ENCODE measurements at places on chromosomes 16 and 17.

- DNase-seq = peak; percentile 87
Observed at GRCh38 chr17:8954339-8954738, 11.2 kb downstream of the PIK3R5 start.

GRCh38 chr17:32279891-32280716 lies 14.5 kb downstream of the RHBDL3 start:
- DNase-seq = no peak

GRCh38 chr16:27761816-27762215 lies 211.9 kb downstream of the KATNIP start:
- no peak for DNase-seq

DNA sequence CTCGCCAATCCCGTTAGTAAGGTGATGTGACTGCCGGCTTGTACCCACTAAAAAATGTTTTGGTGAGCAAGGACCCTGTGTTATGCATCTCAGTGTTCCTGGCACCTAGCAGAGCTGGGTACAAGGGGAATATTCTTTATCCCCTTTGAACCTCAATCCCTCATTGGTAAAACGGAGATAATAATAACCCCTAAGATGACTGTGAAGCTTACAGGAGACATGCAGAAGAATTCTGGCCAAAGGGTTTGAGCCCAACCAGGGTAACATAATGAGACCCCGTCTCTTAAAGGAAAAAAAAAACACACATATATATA lies 896 bp downstream of the GGA2 start:
- DNase-seq = no peak

DNA sequence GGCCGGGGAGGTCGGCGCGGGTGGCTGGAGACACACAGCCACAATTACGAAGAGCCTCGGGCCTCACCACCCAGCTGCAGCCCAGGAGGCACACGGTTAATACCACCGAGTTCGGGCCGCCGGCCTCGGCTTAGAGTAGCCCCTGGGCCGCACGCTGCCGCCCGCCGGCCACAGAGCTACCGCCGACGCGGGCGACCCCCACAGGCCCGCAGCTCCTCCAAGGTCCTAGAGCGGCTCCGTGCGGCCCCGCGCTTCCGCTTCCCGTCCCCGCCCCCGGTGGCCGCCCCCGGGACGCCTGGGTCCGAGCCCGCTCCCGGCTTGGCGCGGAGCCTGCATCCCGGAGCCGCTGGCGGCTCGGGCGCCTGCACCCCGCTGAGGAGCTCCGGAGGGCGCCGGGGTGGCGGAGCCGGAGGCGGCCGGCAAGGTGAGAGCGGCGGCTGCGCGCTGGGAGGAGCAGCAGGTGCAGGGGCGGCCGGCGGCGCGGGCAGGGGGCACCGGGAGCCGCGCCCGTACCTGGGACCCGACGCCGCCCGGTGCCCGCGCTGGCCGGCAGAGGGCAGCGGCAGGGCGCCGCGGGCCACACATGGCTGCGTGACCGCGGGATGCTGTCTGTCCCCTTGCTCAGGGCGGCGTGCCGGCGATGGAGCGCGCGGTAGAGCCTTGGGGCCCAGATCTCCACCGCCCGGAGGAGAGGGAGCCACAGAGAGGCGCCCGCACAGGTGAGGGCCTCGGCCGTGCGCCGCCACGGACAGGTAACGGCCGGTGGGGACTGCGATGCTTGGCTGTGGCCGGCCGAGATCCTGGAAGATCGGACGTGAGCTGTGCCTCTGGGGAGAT lies at the start of gene ZNF48:
TSS of gene ZNF48 (plus strand) at position 266 of the 837 bp plus-strand sequence. CDS start at position 641, 375 bp downstream.
- peak; percentile 62 for DNase-seq

GRCh38 chr16:86598607-86599565 lies 20.5 kb downstream of the FOXL1 start:
- DNase-seq = no peak

DNA sequence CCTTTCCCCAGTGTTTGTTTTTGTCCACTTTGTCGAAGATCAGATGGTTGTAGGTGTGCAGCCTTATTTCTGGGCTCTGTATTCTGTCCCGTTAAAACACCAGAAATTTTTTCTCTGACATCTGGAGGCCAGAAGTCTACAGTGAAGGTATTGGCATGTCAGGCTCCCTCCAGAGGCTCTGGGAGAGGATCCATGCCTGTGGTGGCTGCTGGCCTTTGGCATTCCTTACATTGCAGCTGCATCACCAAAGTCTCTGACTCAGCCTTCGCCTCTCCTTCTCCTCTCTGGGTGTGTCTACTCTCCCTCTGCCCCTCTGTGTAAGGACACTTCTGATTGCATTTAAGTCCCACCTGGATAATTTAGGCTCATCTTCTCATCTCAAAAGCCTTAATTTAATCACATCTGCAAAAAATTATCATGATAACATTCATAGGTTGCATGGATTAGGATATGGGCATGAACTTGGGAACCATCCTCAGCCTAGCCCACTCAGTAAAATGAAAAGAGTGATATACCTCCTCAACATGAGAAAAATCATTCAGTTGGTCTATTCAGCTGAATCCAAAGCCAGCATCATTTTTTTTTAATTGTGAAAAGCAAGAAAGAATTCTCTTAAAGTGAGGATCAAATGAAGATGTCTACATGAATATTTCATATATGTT lies 78.0 kb downstream of the MAP2K6 start:
- DNase-seq = no peak

- no peak for DNase-seq
Observed at GRCh38 chr16:8957063-8957397, 6.7 kb downstream of the USP7 start.

DNA sequence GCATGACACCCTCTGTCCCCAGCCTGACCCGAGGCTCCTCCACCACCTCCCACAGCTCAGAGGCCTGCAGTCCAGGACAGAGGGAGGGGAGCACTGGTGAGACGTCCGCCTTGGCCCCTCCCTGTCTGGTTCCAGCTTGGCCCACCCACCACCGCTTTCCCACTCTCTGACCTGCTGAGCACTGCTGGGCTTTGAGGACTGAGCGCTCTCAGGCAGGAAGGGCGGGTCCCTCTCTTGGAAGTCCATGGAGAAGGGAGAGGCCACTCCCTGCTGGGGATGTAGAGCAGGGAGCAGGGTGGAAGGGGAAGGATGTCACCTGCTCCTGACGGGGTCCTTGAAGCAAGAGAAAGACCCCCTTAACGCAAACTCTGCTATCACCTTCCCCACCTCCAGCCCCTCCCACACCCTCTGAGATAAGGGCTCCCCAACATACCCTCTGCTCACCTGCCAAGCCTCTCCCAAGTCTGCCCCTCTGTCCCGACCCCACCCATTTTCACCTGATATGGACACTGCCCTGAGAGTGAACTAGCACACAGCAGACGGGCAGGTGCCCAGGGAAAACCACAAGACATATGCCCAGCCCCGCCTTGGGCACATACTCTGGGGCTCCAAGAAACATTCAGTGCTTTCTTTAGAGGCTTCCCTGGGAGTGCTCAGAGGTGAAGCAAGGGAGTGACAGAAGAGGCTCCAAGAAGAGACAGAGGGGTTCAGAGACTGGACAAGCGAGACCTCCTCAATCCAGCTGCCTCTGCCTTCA lies 1.4 kb downstream of the OSBPL7 start:
- DNase-seq = no peak

DNA sequence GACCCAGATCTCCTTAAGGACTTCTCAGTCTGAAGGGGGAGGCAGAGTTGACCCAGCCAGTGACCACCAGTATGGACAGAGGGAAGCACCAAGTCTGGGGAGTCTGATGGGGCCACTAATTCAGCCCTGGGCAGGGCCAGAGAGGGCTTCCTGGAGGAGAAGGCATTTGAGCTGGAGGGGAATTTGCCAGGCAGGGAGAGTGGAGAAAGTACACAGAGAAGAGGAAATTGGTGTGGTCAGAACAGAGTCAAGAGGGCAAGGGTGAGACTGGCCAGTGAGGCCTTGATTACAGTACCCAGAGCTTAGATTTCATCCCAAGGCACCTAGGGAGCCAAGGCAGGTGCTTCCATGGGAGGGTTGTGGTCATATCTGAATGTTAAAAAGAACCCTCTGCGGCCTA lies 36.3 kb downstream of the MYO15A start:
- DNase-seq = no peak

DNA sequence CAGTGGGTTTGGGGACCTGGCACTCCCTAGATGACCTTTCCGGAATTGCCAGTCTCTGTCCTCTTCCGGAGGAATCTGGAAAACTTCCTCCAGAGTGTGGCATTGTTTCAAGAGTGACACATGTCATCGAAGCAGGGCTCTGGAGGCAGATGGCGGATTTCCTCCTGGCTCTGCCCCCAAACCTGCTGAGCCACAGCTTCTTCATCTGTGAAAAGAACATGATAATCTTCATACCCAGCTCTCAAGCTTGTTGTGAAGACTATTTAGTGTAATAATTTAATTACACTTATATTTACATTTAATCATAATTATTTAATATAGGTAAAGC lies 19.7 kb upstream of the TEX2 start:
- DNase-seq = no peak

GRCh38 chr17:17495536-17496188 lies 533 bp downstream of the RASD1 start:
- peak; percentile 18 for DNase-seq
